ENCODE measurements at places on chromosomes 16 and 17.

DNA sequence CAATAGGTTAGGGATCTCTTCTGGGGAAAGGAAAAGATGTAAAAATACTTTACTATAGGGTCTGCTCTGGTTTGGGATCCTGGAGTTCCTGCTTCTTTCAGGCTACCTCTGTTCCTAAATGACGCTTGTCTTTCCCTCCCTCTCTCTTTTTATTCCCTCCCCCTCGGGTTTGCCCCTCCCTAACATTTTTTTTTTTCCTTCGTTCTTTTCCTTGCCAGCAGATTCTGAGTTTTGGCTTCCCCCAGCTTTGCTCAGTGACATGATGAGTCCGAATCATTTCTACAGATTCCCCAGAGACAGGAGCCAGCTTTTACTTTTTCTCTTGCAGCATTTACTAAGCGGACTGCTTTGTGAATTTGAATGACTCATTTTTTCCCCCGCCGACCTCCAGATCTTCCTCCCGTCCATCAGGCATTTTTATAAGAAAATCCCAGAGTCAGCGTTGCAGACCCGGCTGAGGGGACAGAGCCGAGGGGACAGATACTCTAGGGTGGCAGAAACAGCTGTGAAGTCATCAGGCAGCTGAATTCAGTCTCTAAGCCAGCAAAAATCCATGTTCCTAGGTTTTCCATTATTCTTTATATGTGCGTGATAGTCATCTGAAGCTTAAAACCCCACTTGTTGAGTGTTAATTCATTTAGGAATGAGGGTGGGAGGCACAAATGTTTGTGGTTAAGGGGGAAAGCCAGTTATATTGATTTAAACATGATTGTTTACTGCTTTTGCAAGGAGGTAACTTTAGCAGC, at the start of gene TMEM100:
TMEM100 (minus strand) TSS at position 123 of the 746 bp plus-strand sequence. CDS start 1,794 bp downstream, outside the sequence.
- DNase-seq: no peak

GRCh38 chr16:57863434-57864160, 61.3 kb upstream of the KIFC3 start:
- no peak for DNase-seq

DNA sequence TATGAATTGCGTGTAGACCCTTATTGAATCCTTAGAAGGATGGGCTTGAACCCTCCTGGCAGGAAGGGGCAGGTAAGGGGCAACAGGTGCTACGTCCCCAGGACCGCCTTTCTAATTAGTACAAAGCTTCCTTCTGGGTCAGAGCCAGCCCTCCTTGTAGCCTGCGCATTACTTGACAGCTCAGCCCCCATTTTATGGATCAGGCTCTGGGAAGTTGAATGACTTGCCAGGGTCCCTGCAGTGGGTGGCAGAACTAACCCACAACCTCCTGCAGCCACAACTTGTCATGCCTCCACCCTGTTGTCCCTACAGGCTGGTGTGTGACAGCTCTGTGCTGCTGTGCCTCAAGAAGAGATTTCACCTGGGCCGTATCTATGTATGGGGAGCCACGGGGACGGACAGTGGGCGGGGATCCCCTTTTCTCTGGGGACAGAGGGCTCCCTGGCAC, 2.7 kb downstream of the MYO15B start:
- no peak for DNase-seq

DNA sequence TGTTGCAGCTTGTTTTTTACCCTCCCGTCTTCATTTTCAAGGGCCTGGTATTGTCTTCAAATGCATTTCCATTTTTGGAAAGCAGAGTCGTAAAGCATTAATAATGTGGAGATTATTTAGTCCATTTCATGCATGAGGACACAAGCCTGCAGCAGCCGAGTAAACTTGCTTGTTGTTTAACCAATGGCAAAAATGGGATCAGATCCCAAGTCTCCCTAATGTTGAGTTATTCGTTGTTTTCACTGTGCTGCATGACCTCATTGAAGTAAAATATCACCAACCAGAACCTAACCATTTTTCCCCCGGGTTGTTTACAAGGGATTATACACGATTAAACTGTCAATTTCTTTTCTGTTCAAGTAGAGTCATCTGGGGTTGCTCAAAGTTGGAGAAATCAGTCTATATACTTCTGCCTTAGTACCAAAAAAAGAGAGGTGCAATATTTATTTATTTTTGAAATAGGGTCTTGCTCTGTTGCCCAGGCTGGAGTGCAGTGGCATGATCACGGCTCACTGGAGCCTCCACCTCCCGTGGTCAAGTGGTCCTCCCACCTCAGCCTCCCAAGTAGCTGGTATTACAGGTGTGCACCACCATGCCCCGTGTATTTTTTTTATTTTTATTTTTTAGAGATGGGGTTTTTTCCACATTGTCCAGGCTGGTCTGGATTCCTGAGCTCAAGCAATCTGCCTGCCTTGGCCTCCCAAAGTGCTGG, 12.4 kb downstream of the AMZ2 start:
- DNase-seq: no peak

- DNase-seq: no peak
These were observed 88.9 kb upstream of the ATF7IP2 start for GRCh38 chr16:10296956-10297340.

- no peak for DNase-seq
These were observed 24.1 kb downstream of the IGFBP4 start for GRCh38 chr17:40467281-40467867.

GRCh38 chr17:34527908-34528470, 51.4 kb upstream of the TMEM132E start:
- DNase-seq: no peak

DNA sequence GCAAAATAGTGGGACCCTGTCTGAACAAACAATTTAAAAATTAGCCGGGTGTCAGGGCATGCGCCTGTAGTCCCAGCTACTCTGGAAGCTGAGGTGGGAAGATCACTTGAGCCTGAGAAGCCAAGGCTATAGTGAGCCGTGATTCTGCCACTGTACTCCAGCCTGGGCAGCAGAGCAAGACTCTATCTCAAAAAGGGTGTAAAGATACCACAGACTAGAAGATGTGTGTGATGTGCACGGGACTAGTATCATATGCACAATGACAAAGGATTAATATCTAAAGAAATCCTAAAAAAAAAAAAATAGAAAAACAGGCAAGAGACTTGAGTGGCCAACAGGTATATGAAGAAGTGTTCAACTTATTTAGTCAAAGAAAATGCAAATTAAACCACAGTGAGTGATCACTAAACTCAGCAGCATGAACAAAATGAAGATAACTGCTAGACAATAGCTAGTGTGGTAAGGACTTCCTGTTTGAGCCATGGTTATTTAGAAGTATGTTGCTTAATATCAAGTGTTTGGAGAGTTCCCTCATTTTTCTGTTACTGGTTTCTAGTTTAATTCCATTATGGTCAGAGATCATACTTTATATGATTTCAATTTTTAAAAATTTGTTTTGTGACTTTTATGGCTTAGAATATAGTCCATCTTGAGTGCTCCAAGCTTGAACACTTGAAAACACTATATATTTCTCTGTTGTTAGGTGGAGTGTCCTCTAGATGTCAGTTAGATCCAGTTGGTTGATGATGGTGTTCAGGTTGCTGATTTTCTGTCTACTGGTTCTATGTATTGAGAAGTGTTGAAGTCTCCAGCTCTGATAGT, 14.7 kb upstream of the SLX4 start:
- peak; percentile 56 for DNase-seq

GRCh38 chr17:49836111-49837030, 11.5 kb downstream of the TAC4 start:
- DNase-seq: no peak

DNA sequence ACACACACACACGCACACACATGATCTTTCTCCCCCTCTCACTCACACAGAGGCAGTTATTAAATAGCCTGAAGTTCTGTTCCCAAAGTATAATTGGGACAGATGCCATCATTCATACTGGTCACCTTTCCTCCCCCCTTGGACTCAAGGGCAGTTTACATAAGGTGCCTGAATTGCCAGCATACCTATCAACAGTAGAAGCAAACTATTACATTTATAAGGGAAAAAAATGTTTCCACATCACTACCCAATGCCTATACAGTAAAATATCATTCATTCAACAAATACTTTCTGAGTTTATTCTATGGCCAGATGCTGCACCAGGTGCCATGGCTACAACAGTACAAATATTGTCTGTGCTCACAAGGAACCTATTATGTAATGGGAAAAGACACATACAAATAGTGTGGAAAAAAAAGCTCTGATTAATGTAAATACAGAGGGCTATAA, 6.3 kb downstream of the CNTD1 start:
- no peak for DNase-seq

- no peak for DNase-seq
These were observed 138.7 kb downstream of the ENGASE start for GRCh38 chr17:79213305-79213704.

- no peak for DNase-seq
These were observed 215.9 kb downstream of the RPTOR start for GRCh38 chr17:80760511-80760911.

DNA sequence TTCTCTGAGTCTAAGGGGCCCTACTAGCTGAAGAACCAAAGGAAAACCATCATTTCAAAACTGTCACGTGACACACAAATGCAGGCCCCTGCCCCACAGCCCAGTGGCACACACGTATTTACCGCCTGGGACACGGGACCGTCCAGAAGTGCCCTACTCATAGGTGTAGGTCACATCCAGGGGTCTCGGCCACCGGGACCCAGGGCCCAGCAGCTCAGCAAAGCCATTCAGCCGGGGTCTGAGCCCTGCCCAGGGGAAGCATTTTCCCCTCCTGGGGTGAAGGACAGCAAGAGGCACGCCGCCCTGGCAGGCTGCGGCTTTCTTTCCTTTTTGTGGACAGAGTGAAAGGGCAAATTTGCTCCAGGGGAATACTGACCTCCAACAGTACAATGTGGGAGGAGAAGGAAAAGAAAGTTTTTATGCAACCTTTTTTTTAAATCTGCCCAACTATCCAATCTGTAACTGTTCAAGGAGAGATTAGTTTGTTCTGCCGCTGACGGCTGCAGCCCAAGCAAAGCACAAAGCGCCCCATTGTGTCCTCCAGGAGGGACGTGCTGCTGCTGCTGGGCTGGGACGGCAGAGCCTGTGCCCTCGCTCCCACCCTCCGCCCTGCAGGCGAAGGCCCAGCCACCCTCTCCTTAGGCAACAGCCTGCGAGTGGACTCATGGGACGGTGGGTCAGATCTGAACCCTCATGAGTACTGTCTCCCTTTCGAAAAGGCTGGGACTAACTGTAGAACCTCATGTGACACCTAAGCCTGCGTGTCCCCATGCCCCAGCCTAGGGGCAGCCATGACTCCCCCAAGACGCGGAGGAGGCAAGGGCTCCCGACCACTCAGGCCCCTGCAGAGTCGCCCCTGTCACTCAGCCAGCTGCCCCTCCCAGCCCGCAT, 21.3 kb downstream of the SLC7A5 start:
- DNase-seq: no peak

- peak; percentile 67 for DNase-seq
These were observed 2.7 kb downstream of the NUFIP2 start for GRCh38 chr17:29291163-29291752.

- DNase-seq: no peak
These were observed 1.3 kb downstream of the B3GNT9 start for GRCh38 chr16:67149276-67150046.

GRCh38 chr17:27609611-27610303, 21.2 kb upstream of the LGALS9 start:
- DNase-seq: peak; percentile 52

DNA sequence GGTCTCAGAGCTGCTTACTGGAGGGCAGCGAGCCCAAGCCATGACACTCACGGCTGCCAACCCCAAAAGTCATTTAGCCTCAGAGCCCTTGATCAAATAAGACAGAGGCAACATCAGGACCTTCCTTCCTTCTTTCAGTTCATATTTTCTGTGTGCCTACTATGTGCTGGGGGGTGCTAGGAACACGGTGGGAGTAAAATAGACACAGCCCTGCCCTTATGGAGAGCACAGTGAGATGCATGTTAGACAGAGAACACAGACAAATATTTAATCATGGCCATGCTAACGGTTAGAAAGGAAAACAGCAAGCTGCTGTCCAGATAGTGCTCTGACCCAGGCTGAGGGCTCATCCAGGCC, 4.5 kb upstream of the BRD7 start:
- DNase-seq: no peak

- DNase-seq: no peak
These were observed 254.0 kb downstream of the KATNIP start for GRCh38 chr16:27803775-27804549.

DNA sequence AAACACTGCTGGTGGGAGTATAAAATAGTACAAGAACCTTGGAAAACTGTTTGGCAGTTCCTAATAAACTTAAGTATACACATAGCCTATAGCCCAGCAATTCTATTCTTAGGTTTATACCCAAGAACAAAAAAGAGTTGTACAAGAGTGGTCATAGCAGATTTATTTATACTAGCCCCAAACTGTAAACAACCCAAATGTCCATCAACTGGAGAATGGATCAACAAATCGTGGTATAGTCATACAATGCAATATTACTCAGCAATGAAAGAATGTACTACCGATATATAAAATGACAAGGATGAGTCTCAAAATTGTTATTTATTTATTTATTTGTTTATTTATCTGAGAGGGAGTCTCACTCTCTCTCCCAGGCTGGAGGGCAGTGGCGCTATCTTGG, 23.1 kb downstream of the GNGT2 start:
- no peak for DNase-seq

DNA sequence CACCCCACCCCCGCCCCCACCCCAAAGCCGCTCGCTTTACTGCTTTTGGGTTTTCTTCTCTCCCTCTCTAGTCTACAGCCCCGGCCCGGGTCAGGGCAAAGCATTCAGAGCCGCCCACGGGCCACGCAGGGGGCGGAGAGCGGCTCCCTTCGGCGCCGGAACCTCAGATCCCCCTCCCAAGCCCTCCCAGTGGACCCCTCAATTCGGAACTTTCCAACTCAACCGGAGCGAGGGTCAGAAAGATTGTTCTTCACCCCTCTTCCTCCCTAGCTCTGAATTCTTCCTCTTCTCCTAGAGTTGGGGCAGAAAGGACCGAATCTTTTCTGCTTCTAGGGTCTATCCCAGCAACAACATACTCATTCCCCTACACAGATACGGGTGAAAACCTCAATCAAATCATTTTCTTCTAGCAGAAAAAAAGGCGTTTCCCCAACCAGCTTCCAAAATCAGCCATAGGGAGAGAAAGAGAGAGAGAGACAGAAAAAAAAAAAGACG, 1.0 kb downstream of the HOXB2 start:
- peak; percentile 77 for DNase-seq
